ENCODE measurements at places on chromosomes 3 and 15.

DNA sequence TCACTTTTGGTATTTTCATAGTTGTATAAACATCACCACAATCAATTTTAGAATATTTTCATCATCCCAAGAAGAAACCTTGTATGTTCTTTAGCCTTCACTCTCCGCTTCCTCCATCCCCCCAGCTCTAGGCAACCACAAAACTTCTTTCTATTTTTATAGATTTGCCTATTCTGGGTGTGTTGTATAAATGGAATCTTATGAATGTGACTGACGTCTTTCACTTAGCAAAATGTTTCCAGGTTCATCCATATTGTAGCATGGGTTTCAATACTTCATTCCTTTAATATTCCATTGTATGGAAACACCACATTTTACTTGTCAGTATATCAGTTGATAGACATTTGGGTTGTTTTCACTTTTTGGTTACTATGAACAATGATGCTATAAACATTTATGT, 335.8 kb upstream of the GOLIM4 start:
- no peak for DNase-seq

DNA sequence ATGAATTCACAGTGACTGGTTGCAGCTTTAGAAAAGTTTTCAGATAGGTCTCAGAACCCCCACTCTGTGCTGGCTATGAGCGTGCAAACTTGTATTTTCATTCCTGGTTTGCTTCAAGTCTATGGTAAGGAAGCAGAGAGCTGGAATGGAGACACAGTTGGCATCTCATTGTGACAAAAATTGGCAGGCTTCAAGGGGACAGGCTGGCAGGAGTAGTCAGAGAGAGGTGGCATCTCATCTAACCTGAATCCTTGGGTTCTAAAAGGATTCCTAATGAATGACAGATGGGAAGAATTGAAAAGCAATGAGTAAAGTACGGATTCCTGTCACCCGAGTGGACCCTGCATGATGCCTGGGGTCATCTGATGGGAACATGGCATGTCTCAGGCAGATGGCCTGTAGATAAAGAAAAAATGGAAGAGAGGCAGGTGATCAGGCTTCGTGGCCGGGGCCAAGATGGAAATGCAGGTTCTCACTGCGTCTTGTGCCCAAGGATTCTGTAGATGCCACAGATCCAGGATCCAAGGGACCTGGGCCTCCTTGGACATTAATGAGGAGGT, 89.4 kb upstream of the ABHD17C start:
- DNase-seq: no peak

- DNase-seq: no peak
Observed at GRCh38 chr3:194908496-194908895, 222.8 kb downstream of the FAM43A start.

DNA sequence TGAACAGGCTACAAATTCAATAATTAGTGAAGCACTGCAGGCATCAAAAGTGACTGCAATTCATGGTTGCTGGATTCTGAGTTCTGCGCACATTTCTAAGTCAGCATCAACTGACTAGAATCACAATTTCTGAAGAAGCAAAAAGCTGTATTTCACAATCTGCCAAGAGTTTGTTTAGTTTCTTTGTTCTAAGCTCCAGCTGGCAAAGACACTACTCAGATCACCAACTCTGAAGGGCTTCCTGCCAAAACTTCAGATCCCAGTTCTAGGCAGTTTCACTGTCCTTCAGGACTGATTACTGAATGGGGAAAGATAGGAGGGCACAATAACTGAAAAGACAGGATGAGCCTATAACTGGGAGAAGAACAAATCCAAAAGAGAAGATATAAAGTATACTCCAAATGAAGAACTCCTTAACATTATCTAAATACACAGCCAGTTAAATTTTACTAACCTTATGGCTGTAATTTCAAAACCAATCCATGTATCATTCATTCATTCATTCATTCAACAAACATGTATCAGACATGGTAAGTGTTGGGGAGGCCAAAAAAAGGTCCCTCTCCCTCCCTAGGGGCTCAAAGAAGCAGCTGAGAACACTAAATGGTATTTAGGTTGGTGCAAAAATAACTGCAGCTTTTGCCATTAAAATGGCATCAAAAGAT, 17.1 kb downstream of the TJP1 start:
- DNase-seq: peak; percentile 75

DNA sequence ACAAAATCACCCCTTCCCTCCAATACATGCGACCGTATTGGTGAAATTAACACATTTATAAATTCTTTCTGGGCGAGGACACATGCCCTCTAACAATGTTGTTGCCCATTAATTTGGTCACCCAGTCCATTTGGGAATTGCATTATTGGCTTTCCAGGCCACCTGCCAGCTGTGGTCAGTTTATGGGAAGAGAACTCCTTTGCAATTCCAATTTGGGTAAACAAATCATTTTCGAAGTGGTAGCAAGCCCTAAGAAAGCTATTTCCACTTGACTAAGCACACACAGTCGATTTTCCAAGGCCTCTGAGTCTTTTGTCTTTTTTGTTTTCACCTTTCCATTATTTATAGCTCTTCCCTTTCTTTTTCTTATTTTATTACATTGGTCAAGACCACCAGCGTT, 362.3 kb upstream of the RGMA start:
- no peak for DNase-seq

GRCh38 chr3:78545827-78546226, 1222.0 kb downstream of the ROBO1 start:
- no peak for DNase-seq

DNA sequence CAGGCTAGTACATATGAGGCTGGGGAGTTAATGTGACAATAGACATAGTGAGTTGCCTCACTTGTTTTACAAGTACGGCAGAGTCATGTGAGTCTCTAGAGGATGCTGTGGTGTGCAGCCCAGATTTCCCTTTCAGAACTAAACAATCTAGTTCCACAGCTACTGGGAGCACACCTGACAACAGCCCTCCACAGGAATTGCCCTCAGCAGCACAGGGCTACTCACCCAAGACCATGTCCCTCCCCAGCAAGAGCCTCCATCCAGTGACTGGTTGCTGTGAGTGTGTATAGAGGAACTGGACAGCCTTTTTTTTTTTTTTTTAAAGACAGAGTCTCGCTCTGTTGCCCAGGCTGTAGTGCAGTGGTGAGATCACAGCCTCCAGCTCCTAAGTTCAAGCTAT, 40.2 kb upstream of the UBE2E2 start:
- no peak for DNase-seq

- DNase-seq: no peak
Observed at GRCh38 chr15:27730868-27731267, 368.2 kb downstream of the OCA2 start.

- no peak for DNase-seq
Observed at GRCh38 chr15:39698444-39699390, 83.9 kb downstream of the FSIP1 start.

GRCh38 chr3:134481166-134481565, 4.6 kb downstream of the ANAPC13 start:
- DNase-seq: no peak

DNA sequence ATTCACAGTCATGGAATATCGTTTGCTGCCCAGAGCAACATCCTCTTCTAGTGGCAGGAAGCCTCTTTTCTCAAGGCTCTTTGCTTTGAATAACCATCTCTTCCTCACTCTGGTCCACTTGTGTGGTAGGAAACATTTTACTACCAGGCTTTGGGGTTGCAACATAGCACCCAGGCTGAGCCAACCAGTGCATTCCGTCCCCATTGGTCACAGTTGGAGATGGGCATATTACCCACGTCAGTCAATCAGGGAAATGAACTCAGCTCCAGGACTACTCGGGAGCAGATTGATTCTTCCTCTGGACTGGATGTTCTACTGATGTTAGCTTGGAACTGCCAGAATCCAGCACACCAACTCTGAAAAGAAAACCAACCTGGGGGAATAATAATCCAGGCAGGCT, 4.2 kb upstream of the PEX5L start:
- no peak for DNase-seq

DNA sequence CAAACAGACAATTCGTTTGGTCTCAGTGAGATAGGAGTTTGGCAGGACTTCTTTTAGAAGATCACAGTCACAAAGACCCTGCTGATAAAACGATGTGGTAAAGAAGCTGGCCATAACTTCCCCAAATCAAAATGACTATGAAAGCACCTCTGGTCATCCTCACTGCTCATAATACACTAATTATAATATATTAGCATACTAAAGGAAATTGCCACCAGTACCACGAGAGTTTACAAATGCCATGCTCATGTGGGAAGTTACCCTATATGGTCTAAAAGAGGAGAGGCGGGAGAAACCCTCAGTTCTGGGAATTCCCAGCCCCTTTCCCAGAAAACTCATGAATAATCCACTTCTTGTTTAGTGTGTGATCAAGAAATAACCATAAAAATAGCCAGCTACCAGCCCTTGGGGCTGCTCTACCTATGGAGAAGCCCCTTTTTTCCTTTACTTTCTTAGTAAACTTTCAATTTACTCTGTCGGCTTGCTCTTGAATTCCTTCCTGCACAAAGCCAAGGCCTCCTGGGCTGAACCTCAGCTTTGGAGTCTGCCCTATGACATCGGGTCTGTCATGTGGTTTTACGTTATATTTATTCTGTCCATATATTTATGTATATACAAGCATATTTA, 115.8 kb upstream of the IGSF10 start:
- DNase-seq: no peak

DNA sequence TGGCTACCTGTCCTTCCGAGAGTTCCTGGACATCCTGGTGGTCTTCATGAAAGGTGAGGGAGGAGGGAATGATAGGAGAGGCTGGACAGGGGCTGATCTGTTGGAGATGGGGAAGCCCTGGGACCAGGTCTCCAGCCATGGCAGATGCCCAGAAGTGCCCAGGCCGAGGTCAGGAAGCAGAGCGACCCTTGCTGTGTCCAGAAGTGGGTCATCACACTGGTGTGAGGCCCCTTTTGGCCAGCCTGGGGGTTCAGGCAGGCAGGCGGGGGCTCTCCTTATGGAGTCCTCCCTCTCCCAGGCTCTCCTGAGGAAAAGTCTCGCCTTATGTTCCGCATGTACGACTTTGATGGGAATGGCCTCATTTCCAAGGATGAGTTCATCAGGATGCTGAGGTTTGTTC, 17.8 kb downstream of the DUOX1 start:
- no peak for DNase-seq

- DNase-seq: peak; percentile 76
Observed at GRCh38 chr15:82044373-82045178, 1.2 kb downstream of the MEX3B start.

DNA sequence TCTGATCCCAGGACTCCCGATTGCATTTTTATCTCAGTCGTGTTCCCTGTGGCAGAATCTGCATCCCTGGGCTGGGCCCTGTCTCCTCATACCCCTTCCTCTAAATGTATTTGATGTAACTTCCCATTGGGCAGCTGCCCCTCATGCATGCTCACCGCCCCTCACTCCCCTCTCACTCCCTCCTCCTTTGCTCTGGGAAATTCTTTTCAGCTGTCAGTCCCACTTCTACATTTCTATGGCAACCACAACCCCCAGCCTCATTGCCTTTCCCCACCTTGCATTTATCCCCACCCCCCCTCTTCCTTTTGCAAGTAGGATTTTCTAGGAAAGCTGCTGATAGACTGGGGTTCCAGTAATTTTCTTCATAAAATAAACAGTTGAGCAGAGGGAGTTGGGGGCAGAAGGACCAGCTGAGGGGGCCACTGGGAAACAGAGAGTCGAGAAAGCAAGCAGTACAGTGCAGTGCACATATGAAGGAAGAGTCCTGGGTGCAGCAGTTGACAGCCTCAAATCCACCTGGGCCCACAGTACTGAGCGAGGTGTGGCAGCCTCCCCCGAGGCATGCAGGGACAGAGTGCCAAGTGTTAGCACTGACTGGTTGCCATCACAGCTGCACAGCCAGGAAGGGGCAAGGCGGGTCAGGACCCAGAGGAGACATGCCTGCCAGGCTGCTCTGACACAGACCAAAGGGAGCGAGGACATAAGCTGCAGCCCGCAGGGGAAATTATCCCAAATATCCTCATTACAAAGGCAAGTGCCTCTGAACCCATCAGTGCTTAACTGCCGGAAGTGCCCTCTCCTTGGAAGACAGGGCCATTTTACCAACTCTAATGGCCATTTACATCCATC, 476.3 kb downstream of the EPHB1 start:
- no peak for DNase-seq

DNA sequence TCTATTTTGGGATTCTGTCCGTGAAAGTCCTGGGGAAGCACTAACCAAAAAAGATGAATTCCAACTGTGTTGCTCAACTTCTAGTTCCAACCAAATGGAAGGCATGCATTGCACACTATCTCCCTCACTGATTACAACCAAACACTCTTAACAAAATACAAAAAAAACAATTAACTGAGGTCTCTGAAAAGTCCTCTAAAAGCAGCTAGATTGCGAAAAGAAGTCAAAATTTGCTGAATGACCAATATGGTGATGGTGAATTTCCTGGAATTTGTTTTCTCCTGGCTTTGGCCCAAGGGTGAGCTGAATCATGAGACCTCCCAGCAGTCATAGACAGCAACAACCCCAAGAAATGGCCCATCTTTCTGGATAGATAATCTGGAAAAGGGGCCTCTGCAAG, 28.3 kb downstream of the CYP19A1 start:
- DNase-seq: no peak

DNA sequence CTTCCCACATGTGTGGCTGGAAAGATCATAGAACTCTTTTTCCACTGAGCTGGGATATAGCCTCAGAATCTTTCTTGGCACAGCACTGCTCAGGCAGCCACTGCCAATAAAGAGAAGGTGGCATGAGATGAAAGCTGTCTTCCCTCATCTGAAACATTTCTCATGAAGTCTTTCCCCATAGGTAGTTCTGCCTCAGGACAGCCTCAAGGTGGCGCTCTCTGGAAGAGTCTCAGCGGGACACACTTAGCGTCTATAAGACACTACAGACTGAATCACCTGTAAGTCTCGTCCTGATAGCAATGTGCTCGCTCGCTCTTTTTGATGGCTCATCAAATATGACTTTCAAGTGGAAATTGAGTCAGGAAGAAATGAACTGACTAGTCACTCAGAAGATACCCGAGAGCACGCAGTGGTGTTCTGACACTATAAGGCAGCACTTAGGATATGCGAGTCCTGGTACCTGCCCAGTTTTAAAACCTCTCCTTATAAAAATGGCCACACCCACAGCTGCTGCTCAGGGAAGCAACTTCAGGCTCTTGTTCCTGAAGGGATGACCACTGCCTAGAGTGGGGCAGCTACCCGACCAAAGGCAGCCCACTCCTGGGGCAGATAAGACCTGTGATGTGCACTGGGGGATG, 269.5 kb downstream of the SUCLG2 start:
- DNase-seq: peak; percentile 78

DNA sequence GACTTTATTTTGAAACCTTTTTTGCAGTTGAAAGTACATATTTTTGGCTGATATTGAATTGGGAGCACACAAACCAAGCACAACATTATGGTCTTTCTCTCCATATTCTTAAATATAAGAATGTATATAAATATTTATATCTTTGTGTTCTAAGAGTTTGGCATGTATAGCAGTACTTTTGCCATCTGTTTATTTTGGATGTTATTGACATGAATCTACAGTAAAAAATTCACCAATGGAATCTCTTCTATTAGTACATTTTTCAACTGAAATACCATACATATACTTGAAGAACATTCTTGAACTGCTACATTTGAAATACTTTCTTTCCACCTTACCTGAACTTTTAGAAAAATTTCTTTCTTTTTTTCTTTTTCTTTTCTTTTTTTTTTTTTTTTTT, 109.2 kb upstream of the STRIT1 start:
- no peak for DNase-seq
